ENCODE measurements at places on chromosomes 4 and X.

DNA sequence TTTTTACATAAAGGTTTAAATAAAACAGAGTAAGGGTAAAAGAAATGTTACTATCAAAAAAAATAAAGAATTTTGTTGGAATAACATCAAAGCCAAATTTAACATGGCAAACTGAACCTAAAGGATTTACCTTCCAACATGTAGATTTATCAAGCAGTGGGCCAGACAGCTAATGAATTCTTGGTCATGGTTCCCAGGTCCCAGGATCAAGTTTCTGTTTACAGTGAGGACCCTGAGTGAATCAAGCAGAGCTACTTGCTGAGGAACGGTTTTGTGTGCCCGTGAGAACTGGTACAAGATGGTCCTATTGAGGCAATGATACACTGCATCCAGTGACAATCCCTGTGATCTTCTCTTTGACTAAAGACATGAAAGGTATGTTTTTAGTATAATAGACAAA lies 157.1 kb downstream of the CDS1 start:
- DNase-seq: no peak

DNA sequence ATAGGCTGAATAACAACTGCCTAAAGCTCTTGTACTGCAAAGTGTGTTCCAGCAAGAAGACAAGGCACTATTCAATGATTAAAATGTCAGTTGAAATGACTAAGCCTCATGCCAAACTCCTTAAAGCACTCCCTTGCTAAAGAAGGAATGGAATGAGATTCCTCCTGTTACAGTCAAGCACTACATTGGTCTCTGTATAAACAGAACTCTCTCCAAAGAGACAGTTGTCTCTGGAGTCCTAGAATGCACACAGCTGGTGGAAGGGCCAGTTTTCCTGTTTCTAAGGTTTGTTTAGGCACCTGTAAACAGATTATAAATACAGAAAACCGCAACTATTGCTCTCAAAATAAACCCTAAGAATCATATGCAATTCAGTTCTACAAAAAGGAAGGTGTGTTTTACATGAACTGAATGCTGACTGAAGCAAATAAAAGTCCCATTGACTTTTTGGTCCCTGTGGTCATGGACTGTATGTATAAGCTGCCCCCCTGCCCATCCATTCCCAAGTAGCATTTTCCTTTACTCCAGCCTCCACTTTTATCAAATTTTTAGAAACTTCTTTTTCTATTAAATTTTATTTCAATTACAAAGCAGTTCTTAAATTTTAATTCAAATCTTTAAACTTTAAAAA lies 47.0 kb downstream of the FAT1 start:
- DNase-seq: no peak

DNA sequence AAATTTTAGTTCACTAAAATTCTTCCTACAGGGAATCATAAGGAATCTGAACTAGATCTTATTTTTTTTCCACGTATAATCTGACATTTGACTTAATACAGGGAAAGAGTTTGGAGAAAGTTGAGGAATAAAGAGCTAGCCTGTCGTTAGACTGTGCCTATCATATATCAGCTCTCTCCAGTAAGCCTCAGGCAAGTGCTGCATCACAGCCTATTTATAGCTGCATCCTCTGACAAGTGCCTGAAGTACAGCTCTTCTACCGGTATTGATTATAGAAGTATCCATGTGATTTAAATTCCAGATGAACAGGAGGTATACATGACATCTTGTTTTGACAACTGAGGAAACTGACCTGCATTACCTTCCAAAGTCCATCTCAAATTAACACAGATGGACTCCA lies 248.9 kb downstream of the TLL1 start:
- no peak for DNase-seq

DNA sequence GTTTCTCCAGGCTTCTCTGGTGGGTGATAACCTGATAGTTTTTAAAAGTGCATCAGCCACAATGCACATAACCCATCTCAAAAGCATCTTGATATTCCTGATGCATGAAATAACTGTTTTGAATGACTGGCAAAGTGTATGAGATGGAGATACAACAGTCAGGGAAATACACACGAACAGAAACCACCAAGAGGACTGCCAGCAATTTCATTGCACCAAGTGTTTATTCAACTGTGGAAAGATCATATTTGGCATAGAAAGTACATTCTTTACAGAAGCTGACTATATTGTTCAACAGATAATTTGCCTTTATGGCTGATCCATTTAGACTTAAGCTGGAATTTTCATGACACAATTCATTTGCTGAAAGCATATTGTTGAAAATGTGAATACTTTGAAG lies 139.5 kb downstream of the SLIT2 start:
- DNase-seq: no peak

DNA sequence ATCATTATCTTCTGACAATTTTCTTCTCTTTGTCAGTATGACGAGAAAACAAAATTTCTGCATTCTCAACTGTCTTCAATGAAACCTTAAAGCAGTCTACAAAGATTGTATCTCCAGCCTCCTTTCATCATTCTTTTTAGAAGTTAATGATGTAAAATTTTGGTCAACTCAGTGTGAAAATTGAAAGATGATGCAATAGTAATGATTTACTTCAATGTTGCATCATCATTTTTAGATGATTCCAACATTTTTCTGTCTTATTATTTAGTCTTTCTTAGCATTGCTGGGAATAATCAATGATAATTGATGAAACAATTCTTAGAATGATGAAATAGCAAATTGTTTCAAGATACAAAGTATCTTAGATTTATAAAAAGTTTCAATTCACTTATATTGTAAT lies 372.7 kb downstream of the C4orf33 start:
- DNase-seq: no peak

- DNase-seq: no peak
Observed at GRCh38 chr4:95317085-95317793, 231.5 kb downstream of the UNC5C start.

DNA sequence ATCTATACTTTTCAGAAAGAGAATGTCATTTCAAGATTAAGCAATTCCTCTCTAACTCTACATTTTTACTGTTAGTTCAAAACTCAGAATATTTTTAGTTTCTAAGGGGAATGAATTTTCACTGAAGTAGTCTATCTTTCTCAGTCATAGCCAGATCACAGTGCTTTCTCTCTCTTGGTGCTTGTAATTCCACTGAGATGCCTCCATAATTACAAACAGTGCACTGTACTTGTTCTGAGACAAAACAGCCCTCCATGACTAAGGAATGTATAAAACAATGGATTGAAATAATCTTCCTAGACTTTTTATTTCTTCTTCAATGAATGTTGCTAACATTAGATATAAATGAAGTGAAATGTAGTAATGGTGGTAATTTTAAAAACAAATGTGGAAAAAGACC lies 603.2 kb upstream of the FAM241A start:
- DNase-seq: no peak

DNA sequence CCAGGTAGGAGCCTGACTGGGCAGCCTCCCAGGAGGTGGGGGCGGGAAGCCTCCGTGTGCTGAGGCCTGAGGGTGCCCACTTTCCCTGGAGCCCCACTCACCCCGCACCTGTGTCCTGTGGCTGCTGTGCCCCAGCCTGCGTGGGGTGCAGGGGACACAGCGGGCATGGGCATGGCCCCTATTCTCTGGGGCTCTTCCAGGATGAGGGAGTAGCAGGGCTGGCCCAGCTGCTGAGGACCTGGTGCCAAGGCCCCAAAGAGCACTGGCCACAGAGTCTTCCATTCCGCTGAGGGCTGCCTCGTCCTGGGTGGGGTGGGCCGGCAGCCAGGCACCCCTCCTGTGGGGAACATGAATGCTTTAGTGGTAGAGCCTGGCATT lies 51.7 kb upstream of the SORCS2 start:
- DNase-seq: no peak

- no peak for DNase-seq
Observed at GRCh38 chr4:57719456-57719855, 609.3 kb upstream of the IGFBP7 start.

GRCh38 chrX:126342859-126343258 lies 176.8 kb upstream of the DCAF12L2 start:
- no peak for DNase-seq

GRCh38 chr4:79259242-79259641 lies 66.6 kb downstream of the NAA11 start:
- no peak for DNase-seq

GRCh38 chrX:17944833-17945497 lies 83.9 kb upstream of the RAI2 start:
- DNase-seq: no peak

- DNase-seq: no peak
Observed at GRCh38 chr4:62544428-62544827, 1344.3 kb downstream of the ADGRL3 start.

- no peak for DNase-seq
Observed at GRCh38 chr4:101010987-101011386, 336.3 kb downstream of the PPP3CA start.

DNA sequence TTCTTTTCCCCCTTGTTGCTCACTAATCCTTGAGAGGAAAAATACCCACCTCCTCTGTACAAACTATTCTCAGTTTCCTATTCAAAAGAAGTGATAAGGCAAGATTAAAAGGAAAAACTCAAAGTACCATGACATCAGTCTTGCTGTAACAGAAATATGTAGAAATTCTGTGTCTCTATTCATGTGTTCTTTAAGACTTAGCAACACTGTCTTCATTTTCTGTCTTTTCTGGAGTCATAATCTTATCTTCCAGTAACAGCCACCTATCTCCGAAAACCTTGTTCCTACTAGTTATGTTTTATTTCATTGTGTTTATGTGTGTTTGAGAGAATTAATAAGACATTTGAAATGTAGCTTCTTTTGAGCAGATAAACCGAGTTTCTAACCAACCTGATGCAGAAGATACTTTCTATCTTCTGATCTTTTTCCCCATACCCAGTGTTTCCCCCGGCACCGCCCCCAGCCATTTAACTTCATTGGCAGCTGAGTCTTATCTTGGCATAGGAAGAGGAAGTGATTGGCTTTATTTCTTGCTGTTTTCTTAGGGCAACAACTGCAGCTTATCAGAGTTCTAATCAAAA lies 8.0 kb downstream of the FAM241A start:
- DNase-seq: no peak

DNA sequence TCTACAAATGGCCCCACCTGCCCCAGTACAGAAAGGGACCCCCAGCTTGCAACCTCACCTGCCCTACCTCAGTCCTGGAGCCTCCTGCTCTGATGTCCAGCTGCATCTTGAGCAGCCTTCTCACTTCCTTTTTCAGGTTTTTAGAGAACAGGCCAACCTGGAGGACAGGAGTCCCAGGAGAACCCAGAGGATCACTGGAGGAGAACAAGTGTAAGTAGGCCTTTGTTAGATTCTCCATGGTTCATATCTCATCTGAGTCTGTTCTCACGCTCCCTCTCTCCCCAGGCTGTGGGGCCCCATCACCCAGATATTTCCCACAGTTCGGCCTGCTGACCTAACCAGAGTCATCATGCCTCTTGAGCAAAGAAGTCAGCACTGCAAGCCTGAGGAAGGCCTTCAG lies 3.6 kb downstream of the MAGEA11 start:
- DNase-seq: no peak

GRCh38 chrX:38870361-38870895 lies 69.2 kb downstream of the MID1IP1 start:
- DNase-seq: no peak

GRCh38 chr4:172899861-172900260 lies 268.8 kb upstream of the GALNT7 start:
- DNase-seq: no peak

DNA sequence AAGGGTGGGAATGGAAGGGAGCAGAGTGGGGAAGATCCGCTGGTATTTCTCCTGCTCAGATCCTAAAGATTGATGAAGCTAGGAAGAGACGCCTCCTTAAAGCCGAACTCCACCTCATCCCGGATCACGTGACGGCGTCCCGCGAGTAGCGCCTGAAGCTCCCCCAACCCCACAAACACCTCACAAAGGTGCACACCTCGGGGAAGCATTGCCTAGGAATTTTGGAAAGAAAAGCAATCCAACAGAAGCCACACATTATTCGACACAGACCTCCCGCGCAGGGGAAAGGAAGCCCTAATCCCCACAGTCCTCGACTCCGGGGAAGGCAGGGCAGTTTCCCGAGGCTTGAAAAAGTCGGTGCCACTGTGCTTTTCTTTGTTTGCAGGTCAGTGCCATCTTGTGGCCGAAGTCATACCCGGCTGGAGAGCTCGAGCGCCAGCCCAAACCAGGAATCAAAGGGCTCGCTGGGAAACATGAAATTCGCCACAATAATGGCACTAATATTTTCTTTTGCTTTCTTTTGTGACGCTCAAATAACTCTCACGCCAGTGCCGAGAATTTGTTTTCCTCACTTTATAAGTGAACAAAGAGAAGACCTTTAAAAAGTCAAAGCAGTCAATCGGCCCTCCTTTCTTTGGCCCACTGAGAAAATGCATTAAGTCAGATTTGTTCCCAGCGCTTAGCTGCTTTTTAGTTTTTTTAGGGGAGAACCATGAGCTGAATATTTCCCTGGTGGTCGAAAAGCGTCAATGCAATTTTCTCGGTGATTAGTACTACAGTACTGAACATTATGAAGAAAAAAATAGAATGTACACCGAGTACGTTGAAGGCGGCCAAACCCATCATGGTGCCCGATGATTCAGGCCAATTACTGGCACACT lies at the start of gene NPY1R:
Gene NPY1R, minus strand, starts transcription at position 71 of the 881 bp plus-strand sequence. CDS start 6,042 bp downstream, outside the sequence.
- peak; percentile 89 for DNase-seq

GRCh38 chr4:67035501-67035900 lies 509.8 kb downstream of the CENPC start:
- DNase-seq: no peak

DNA sequence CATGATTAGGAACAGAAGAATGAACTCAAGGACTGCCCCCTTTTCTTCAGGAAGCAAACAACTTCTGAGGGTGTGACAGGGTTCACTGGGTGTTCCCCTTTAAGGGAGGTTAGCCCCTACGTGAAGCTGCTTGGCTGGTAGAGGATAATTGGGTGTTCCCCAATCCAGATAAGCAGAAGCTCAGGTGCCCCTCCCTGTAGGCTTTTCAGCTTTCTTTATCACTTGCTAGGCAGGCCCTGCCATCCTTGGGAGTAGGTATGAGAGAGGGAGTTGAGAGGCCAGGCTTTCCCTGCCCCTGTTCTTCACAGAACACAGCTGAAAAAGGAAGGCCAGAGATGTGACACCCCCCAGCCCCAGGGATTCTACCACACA lies 44.2 kb downstream of the RTL9 start:
- no peak for DNase-seq

- no peak for DNase-seq
Observed at GRCh38 chr4:186536285-186536684, 19.1 kb downstream of the MTNR1A start.

- no peak for DNase-seq
Observed at GRCh38 chrX:63475200-63475599, 124.1 kb upstream of the SPIN4 start.

GRCh38 chrX:71859637-71860036 lies 51.0 kb upstream of the NHSL2 start:
- DNase-seq: no peak

DNA sequence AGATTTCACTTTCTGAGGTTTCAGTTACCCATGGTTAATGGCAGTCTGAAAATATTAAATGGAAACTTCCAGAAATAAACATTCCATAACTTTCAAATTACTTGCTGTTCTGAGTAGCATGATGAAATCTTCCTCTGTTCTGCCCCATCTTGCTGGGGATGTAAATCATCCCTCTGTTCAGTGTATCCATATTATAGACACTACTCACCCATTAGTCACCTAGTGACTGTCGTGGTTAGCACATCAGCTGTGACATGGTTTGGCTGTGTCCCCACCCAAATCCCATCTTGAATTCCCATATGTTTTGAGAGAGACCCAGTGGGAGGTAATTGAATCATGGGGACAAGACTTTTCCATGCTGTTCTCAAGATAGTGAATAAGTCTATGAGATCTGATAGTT lies 125.5 kb upstream of the GIMD1 start:
- no peak for DNase-seq
